Stomach (tissue), 19 donors: ENCODE measurements at places on chromosomes 6 and 20.

DNA sequence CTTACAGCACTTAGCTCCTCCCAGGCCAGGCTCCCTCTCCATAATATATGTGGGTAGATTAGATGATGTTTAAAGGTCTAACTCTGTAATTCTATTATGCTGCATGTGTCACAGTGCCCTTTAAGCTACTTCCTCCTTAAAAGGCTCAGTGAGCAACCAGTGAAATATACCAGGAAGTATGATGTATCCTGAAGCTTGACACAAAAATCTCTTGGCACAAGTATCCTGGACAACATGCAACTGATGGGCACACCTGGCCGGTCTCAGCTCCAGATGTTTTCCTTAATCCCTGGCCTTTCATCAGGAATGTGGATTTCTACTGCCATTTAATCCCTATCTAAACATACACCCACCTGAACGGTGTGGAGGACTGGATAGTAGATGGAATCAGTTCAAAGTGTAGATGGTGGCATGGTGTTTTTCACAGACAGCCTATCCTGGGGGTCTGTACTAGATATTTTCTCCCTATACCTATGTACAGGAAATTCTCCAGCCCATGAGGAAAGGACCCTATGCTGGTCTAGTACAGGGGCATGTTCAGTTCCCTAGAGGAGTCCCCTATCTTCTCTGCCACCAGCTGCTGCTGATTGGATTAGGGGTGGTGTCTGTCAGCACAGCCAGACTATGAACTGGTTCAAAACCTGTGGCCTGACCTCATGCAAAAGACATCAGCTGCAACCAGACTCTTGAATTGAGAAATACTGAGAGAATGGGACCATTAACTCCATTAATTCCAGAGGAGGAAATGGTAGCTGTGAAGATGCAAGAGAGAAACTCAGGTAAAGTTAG, 59.4 kb upstream of the CITED2 start:
- no peak overlapping the region for H3K4me3 ChIP-seq
- H3K4me1 ChIP-seq = peaks cover 7% of the 10 kb centered on the region
- no peaks in the 10 kb centered on the region for H3K36me3 ChIP-seq
- DNase-seq = no peak

DNA sequence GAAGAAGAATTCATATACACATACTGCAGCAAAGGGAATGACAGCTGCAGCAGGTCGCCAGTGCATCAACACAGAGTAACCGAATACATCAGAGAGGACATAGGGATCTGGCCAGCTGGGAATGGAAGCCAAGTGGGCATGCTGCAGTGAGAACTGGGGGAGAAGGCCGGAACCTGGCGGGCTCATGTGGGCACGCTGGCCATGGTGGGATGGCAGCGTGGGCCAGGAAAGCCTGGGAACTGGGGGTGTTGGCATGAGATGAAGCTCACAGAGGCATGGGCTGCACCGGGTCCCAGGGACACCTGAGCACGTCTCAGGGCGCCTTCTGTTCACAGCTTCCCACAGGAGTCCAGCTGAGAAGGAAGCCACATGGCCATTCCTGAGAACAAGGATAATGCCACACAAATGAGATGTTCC, 139.5 kb upstream of the AGPAT4 start:
- no peak overlapping the region for H3K27ac ChIP-seq
- H3K36me3 ChIP-seq = no peaks in the 10 kb centered on the region
- no peak overlapping the region for H3K4me3 ChIP-seq
- no peaks in the 10 kb centered on the region for H3K27me3 ChIP-seq
- peaks cover 8% of the 10 kb centered on the region for H3K4me1 ChIP-seq
- DNase-seq = no peak

DNA sequence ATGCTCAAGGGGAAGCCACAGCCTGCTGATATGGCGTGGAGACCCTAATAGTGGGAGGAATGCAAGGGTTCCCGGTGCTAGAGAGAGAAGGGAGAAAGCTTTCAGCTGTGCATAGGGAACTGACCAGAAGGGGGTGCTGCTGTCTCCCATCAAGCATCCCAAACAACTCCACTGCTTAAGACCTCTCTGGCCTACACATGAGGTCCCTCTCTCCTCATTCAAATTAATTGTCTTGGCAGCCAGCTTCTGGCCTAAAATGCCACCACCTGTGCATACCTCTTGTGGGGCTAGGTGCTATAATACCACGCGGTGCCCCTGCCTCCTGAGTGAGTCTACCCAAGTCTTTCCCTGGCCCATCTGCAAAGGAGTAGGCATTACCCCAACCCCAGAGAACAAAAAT, 14.5 kb downstream of the ADISSP start:
- peaks cover 16% of the 10 kb centered on the region for H3K4me1 ChIP-seq
- peaks cover 70% of the 10 kb centered on the region for H3K36me3 ChIP-seq
- H3K27me3 ChIP-seq = peaks cover 22% of the 10 kb centered on the region
- DNase-seq = peak; percentile 70
- no peak overlapping the region for H3K4me3 ChIP-seq

GRCh38 chr20:47365023-47365764, 8.7 kb upstream of the ZMYND8 start:
- no peaks in the 10 kb centered on the region for H3K27me3 ChIP-seq
- no peak overlapping the region for H3K27ac ChIP-seq
- no peak for DNase-seq
- no peaks in the 10 kb centered on the region for H3K36me3 ChIP-seq
- no peak overlapping the region for H3K4me3 ChIP-seq
- peaks cover 18% of the 10 kb centered on the region for H3K4me1 ChIP-seq

DNA sequence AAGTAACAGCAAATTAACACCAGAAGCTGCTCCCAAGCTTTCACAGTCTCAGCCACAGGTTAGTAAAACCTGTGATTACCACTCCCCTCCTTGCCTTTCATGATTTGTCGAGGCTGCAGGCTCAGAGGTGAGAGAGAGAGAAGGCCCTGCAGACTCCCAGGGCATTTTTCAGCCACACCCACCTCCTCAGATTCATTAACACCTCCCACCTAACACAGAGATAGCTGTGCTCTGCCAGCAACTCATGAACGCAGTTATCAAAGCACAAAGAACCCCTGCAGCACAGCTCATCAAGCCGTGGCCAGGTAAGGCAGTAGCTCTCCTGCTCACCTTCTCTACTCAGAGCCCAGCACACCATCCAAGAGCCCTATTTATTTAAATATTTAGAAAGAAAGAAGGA, 27.1 kb downstream of the F13A1 start:
- no peaks in the 10 kb centered on the region for H3K36me3 ChIP-seq
- H3K27me3 ChIP-seq = peaks cover 5% of the 10 kb centered on the region
- no peaks in the 10 kb centered on the region for H3K4me1 ChIP-seq
- H3K4me3 ChIP-seq = no peak overlapping the region

DNA sequence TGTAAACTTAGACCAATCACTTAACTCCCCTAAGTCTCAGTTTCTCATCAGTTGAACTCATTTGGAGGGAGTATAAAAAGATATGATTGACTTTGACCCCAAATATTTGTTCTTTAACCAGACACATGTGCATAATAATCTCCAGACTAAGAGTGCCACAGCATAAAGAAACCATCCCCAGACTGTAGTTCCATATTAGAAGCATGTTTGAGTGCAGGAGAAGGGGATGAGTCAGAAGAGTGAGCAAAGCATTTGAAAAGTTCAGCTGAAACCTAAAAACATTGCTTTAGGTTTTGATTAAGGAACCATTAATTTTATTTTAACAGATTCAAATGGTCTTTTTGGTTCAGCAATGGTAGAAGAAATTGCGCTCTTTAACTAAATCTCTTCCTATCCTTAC, 654.8 kb downstream of the UTRN start:
- no peaks in the 10 kb centered on the region for H3K36me3 ChIP-seq
- H3K4me1 ChIP-seq = no peaks in the 10 kb centered on the region
- no peak overlapping the region for H3K4me3 ChIP-seq

DNA sequence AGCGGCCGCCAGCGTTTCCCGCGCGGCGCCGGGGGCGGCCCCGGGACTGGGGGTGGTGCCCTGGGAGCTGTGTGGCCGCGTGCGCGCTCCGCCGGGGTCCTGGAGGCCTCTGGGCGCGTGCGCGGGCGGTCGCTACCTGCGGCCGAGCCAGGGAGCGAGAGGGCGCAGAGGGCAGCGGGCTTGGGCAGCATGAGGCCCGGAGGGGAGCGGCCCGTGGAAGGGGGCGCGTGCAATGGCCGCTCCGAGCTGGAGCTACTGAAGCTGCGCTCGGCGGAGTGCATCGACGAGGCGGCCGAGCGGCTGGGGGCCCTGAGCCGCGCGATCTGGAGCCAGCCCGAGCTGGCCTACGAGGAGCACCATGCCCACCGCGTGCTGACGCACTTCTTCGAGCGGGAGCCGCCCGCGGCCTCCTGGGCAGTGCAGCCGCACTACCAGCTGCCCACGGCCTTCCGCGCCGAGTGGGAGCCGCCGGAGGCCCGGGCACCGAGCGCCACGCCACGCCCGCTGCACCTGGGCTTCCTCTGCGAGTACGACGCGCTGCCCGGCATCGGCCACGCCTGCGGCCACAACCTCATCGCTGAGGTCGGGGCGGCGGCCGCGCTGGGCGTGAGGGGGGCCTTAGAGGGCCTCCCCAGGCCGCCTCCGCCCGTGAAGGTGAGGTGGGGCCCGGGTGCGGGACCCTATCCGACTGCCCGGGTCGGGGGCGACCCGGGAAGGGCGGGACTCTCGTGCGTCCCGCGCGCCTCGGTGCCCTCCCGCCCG, at the start of gene PM20D2:
Gene PM20D2, plus strand, starts transcription at position 100 of the 762 bp plus-strand sequence. Its CDS starts 90 bp downstream, at position 190.
- no peaks in the 10 kb centered on the region for H3K4me1 ChIP-seq
- H3K27ac ChIP-seq = peak within 1 kb of the TSS; percentile 89
- DNase-seq = peak; percentile 68
- H3K27me3 ChIP-seq = no peaks in the 10 kb centered on the region
- H3K4me3 ChIP-seq = peak within 1 kb of the TSS; percentile 75
- H3K36me3 ChIP-seq = no peaks in the 10 kb centered on the region

- H3K27ac ChIP-seq = no peak overlapping the region
- DNase-seq = no peak
- H3K27me3 ChIP-seq = no peaks in the 10 kb centered on the region
- H3K4me3 ChIP-seq = no peak overlapping the region
- H3K36me3 ChIP-seq = no peaks in the 10 kb centered on the region
These were observed 38.0 kb downstream of the EFCAB8 start for GRCh38 chr20:32896521-32897280.

DNA sequence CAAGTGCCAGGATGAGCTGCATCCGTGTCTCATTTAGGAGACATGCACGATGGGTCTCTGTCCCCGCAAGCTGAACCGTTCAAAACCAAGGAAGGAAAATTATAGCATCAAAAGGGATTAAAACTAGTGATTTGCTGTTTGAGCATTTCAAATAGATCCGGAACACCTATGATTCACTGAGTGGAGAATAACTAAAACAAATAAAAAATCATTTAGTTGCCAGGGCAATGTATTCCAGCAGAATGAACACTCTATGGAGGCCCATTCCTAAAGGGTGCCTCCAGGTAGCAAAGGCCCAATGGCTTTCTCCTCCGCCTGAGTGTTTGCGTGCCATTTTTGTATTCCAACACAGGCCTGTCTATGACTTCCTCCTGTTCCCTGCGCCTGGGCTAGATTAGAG, 354.8 kb downstream of the ZFAND3 start:
- no peaks in the 10 kb centered on the region for H3K4me1 ChIP-seq
- H3K4me3 ChIP-seq = no peak overlapping the region
- no peak for DNase-seq
- H3K27me3 ChIP-seq = no peaks in the 10 kb centered on the region
- no peak overlapping the region for H3K27ac ChIP-seq

DNA sequence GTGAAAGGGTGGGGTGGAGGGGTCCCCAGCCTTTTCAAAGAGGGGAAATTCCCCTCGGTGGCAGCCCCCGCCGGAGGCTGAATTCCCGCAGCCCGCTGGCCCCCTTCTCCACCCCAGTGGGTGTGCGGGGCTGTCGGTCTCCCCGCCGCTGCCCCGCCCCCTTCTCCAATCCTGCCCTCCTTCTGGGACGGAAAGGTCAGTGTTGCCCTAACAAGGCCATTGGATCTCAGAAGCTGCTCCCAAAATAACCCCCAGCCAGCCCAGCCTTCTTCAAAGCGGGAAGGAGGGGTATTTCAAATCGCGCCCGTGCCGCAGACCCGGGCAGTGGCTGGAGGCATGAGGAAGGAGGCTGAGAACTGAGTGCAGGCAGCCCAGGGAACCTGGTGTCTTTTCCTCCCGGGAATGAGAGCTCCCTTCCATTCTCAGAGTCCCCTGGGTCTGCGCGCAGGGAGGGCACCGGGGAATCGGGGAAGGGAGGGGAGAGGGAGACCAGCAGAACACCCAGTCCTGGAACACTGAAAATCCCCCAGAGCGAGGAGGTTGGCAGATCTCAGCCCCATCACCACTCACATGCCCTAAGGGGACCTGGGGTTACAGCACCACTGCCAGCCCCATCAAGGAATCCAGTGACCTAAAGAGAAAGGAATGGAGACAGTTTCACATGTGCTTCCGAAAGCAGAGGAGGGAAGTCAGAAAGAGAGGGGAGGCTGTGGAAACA, at the start of gene JPH2:
Gene JPH2, minus strand, starts transcription at position 135 of the 718 bp plus-strand sequence. CDS start 483 bp downstream, outside the sequence.
- DNase-seq = peak; percentile 81
- no peaks in the 10 kb centered on the region for H3K36me3 ChIP-seq
- peak within 1 kb of the TSS; percentile 91 for H3K27ac ChIP-seq
- peak within 1 kb of the TSS; percentile 49 for H3K4me3 ChIP-seq
- H3K27me3 ChIP-seq = peaks cover 14% of the 10 kb centered on the region

DNA sequence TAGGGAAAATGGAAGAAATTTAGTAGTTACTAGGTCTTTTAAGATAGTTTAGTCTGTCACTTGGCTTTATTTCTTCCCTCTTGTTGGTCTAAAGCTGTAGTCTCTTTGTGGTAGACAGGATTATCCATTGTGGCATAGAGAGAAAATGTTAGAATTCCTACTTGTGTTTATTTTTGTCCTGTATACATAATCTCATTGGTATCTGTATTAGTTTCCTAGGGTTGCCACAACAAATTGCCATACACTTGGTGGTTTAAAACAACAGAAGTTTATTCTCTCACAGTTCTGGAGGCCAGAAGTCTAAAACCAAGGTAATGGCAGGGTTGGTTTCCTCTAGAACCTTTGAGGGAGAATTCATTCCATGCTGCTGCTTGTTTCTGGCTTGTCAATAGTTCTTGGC, 119.4 kb downstream of the ZFAND3 start:
- no peak overlapping the region for H3K4me3 ChIP-seq
- H3K27me3 ChIP-seq = no peaks in the 10 kb centered on the region
- H3K4me1 ChIP-seq = peaks cover 69% of the 10 kb centered on the region
- no peak for DNase-seq
- H3K27ac ChIP-seq = no peak overlapping the region

DNA sequence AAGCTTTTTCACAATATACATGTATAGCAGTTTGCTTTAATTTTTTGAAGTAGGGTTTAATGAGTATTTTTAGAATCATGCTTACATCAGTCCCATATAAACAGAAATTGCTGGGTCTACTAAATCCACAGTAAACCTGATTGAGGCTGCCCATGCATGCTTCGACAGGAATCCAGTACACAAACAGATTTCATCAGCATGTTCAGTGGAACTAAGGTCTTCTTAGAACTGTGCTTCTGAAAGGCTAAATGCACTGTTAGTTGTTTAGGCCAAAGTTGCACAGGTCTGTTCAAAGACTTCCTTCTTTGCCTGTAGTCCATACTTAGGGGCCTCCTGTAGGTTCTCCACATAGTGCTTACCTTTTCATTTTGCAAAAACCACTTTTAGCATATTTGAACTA, 42.5 kb upstream of the THBS2 start:
- no peak for DNase-seq
- H3K27me3 ChIP-seq = no peaks in the 10 kb centered on the region
- no peaks in the 10 kb centered on the region for H3K36me3 ChIP-seq
- no peak overlapping the region for H3K27ac ChIP-seq

- H3K4me1 ChIP-seq = peaks cover 20% of the 10 kb centered on the region
- no peak for DNase-seq
- no peak overlapping the region for H3K4me3 ChIP-seq
These were observed 37.7 kb downstream of the PMEPA1 start for GRCh38 chr20:57672164-57672563.

GRCh38 chr6:131840936-131841583, 33.2 kb downstream of the ENPP1 start:
- H3K27ac ChIP-seq = no peak overlapping the region
- no peak for DNase-seq
- no peaks in the 10 kb centered on the region for H3K36me3 ChIP-seq
- H3K4me1 ChIP-seq = peaks cover 13% of the 10 kb centered on the region
